Stomach (tissue), 19 donors: ENCODE measurements at places on chromosomes 1 and 21. TPM values are rescaled to one million over a fixed set of nuclear protein-coding genes. Genes with fewer than 3 reads are reported as not detected.
A peak's percentile ranks its signal among the peaks of the same experiment; 100 is the strongest.

- H3K4me3 ChIP-seq, result peak overlapping the region; percentile 37
- H3K36me3 ChIP-seq, result peaks cover 5% of the 10 kb centered on the region
- peak overlapping the region; percentile 30 for H3K27ac ChIP-seq
- peaks cover 15% of the 10 kb centered on the region for H3K4me1 ChIP-seq
- peaks cover 5% of the 10 kb centered on the region for H3K27me3 ChIP-seq
Observed at GRCh38 chr1:16226490-16227179, 10.3 kb downstream of the CPLANE2 start.

DNA sequence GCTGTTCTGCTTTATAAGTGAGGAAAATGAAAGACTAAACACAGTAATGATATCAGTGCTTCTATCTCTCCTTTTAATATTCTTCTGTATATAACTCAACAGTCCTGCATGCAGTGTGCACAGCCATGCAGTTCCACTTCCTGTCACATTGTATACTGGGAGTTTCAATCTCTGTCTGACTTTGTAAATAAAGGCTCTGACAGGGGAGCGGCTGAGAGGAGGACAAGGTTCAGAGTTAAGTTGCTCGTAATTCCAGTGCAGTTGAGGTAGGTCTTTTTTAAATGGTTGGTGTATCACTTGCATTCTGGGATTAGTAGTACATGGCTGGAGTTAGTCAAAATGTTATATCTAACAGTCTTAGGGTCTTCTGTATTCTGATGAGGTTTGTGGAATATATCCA lies 264.5 kb downstream of the OLFM3 start:
- H3K4me1 ChIP-seq, result no peaks in the 10 kb centered on the region
- no peaks in the 10 kb centered on the region for H3K36me3 ChIP-seq
- H3K4me3 ChIP-seq, result no peak overlapping the region
- no peaks in the 10 kb centered on the region for H3K27me3 ChIP-seq
- H3K27ac ChIP-seq, result no peak overlapping the region

DNA sequence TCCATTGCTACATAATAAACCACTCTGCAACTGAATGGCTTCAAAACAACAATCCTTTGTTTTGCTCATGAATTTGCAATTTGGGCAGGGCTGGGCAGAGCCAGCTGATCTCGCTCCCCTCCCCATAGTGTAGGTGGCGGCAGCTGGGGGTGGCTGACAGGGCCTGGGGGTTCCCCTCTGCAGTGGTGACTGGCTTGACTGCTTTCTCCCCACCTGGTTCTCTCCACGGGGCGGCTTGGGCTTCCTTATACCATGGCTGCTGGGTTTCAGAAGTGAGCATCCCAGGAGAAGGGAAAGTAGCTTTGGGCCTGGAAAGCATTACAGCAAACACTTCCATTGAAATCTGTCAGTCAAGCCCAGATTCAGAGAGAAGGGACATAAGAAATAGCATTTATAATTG lies 129.7 kb upstream of the ZBTB40 start:
- DNase-seq, result no peak
- no peak overlapping the region for H3K4me3 ChIP-seq
- no peak overlapping the region for H3K27ac ChIP-seq
- H3K27me3 ChIP-seq, result no peaks in the 10 kb centered on the region
- no peaks in the 10 kb centered on the region for H3K4me1 ChIP-seq

GRCh38 chr1:153752571-153753195 lies 22.5 kb upstream of the SLC27A3 start:
- peak overlapping the region; percentile 34 for H3K27ac ChIP-seq
- H3K27me3 ChIP-seq, result no peaks in the 10 kb centered on the region
- H3K4me3 ChIP-seq, result no peak overlapping the region
- H3K4me1 ChIP-seq, result peaks cover 54% of the 10 kb centered on the region
- no peak for DNase-seq

- peak overlapping the region; percentile 36 for H3K27ac ChIP-seq
- no peak overlapping the region for H3K4me3 ChIP-seq
- H3K4me1 ChIP-seq, result peaks cover 47% of the 10 kb centered on the region
- no peak for DNase-seq
Observed at GRCh38 chr1:116879478-116880133, 30.1 kb upstream of the PTGFRN start.

DNA sequence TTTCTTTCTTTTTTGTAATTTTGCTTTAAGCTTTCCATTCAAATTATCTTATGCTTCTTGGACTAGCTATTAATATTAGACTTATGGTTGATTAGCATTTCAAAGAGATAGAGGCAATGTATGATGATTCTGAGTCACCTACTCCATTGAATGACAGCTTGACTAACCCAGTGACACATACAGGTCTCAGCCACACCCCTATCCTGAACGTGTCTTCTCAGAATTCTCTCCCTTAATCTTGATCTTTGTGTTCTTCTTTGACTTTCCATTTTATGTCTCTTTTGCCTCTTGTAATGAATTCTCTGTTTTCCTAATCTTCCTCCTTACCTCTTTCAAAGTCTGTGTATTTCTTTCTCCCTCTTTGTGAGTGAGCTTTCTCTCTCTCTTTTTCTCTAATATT lies 241.1 kb downstream of the PDE4B start:
- DNase-seq, result no peak
- no peaks in the 10 kb centered on the region for H3K27me3 ChIP-seq
- no peaks in the 10 kb centered on the region for H3K4me1 ChIP-seq
- no peaks in the 10 kb centered on the region for H3K36me3 ChIP-seq
- no peak overlapping the region for H3K4me3 ChIP-seq

GRCh38 chr1:21307210-21307609 lies 16.9 kb upstream of the ECE1 start:
- no peaks in the 10 kb centered on the region for H3K27me3 ChIP-seq
- no peak overlapping the region for H3K4me3 ChIP-seq
- H3K36me3 ChIP-seq, result no peaks in the 10 kb centered on the region
- peaks cover 96% of the 10 kb centered on the region for H3K4me1 ChIP-seq

GRCh38 chr21:41955516-41955915 lies 1.7 kb upstream of the C2CD2 start:
- peaks cover 62% of the 10 kb centered on the region for H3K4me1 ChIP-seq
- no peaks in the 10 kb centered on the region for H3K36me3 ChIP-seq
- no peaks in the 10 kb centered on the region for H3K27me3 ChIP-seq

- no peak overlapping the region for H3K27ac ChIP-seq
- no peak overlapping the region for H3K4me3 ChIP-seq
- no peaks in the 10 kb centered on the region for H3K4me1 ChIP-seq
- no peak for DNase-seq
- no peaks in the 10 kb centered on the region for H3K27me3 ChIP-seq
Observed at GRCh38 chr1:229138058-229138457, 132.9 kb upstream of the RAB4A start.

GRCh38 chr1:240000634-240001033 lies 91.0 kb upstream of the FMN2 start:
- no peak overlapping the region for H3K27ac ChIP-seq
- no peak for DNase-seq
- peaks cover 97% of the 10 kb centered on the region for H3K27me3 ChIP-seq
- no peak overlapping the region for H3K4me3 ChIP-seq

Gene LCE1D
- not detected for total RNA-seq

Gene RGSL1
- total RNA-seq, result not detected
